M059J (cell line): ENCODE measurements at places on chromosomes 3 and 15. TPM values are rescaled to one million over a fixed set of nuclear protein-coding genes. Genes with fewer than 3 reads are reported as not detected.
A peak's percentile ranks its signal among the peaks of the same experiment; 100 is the strongest.

- no peak for DNase-seq
Measured at GRCh38 chr3:116388867-116389385, 56.4 kb downstream of the LSAMP start.

DNA sequence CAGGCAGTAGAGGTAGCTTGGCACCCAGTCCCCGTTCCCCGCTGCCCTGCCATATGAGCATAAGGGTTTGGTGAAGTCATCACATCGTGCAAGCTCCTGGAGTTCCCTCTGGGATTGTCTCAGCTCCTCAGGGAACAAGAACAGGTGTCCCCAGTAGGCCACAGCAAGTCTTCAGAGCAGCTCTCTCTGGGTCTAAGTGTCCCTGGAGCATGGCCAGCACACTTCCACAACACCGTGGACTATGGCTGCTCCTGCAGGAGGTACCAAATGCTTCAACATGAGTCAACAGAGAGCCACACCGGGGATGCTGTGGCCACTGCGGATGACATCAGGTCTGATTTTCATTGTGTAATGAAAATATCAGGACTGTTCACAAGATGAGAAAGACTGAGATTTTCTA lies 23.1 kb downstream of the ABHD6 start:
- DNase-seq: peak; percentile 76

DNA sequence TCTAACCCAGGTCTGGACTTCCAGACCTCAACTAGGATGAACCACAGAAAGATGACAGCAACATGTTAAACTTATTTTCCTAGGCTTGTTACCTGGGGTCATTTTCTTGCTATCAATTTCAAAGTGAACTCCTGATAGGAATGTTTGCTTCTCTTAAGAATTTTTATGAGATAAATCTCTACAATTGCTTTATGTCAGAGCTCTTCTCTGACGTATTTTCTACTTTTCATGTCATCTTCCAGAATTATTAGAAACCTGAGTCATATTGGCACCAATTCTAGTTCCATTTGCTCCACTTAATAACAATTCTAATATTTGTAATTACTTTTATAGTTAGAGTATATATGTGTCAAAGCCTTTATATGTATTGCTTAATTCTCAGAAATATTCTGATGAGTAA lies 2.1 kb upstream of the IGSF10 start:
- no peak for DNase-seq

- no peak for DNase-seq
Measured at GRCh38 chr3:45994419-45995235, 997 bp downstream of the FYCO1 start.

Gene KIF23
- total RNA-seq: 73.1 and 102 TPM in 2 replicates

Gene ZBTB38
- total RNA-seq: 92.8 and 96.4 TPM in 2 replicates
